Activated T-helper 17 cell treated with anti-CD3 and anti-CD28 coated beads, Interleukin-2, amount 50 U/mL, for 72 hours (primary cell): ENCODE measurements at places on chromosomes 5 and 9. TPM values are rescaled to one million over a fixed set of nuclear protein-coding genes. Genes with fewer than 3 reads are reported as not detected.

HTR4 gene
- total RNA-seq = not detected

- no peak for ATAC-seq
Measured at GRCh38 chr5:125865166-125865815, 557.9 kb upstream of the GRAMD2B start.

DNA sequence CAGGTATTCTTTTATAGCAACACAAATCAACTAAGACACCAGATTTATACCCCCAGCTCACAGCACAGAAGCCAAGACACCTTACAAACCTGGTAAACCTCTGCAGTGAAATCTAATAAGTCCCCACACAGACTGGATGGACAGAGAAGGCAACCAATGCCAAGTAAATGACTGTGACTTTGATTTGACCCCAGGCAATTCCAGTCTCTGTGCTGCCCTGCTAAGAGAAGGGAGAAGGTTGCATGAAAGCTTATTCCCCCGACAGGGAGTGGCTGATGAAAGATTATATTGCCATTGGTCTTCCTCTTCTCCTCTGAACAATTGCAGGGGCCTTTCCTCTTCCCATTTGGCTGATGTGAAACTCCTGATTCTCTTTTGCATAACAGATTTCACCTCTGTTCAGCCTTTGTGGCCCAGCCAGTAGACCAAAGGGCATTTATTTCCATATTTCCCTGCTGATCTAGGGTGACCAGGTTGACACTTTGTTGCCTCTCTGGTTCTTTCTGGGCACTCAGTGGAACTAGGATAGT lies 107.6 kb downstream of the ADRB2 start:
- ATAC-seq = no peak

DNA sequence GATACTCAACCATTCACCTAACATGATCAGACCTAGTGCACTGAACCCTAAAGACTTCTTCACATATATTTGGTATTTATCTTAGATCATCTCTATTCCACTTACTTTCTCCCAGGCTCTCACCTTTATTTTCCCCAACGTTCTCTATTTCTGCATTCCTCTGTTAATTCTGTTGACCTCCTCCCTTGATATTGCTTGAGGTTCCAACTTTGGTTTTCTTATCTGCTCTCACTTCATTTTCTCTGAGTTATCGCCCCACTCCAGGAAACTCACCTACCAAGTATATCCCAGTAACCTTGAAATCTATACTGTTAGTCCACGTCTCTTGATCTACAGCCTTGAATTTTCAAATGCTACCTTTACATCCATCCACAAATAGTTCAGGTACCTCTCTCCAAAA lies 9.2 kb downstream of the NADK2 start:
- ATAC-seq = no peak

PRR7 gene
- 8.2 TPM for total RNA-seq

DNA sequence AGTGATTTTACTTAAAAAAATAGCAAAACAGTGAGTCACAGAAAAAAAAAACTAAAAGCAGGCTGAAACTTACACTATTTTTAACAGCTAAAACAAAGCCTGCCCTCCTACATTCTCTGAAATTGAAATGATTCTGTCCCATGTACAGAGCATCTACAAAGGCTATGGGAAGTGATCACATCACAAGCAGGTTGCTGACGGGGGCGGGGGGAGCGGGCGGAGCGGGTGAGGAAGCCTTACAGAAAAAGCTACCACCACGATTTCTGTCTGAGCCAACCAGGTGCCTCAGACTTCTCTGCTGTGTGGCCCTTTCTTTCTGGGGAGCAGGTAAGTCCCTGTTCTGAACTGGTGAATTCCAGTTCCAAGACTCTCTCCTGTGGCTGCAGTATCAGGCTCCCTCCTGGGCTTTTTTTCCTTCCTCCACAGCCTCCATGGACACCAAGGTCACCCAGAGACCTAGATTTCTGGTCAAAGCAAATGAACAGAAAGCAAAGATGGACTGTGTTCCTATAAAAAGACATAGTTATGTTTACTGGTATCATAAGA lies 104.9 kb downstream of the ANKRD18B start:
- peak; percentile 59 for ATAC-seq

DNA sequence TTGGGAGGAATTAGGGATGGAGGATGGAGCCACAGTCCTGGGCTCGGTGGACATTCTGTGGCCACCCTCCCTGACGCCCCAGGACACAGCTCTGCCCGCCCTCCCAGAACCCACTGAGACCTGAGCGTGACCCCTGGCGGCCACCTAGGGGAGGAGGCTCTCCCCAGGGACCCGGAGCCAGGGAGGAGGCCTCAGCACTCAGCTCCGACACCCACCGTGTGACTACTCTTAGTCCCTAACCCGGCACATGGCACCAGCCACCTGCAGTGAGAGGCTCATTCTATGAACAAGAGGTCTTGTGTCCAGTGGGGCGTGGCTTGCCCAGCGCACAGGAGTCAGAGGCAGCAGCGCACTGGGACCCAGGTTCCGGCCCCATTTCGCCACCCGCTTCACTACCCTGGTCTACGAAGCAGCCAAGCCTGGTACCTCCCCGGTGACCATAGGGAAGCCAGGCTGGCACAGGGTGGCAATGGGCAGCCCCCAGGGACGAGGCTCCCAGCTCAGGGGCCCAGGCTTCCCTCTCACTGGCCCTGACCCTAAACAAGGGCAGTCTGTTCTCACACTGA lies 10.2 kb downstream of the SARDH start:
- ATAC-seq = no peak

- ATAC-seq = no peak
Measured at GRCh38 chr5:523441-524222, 617 bp downstream of the SLC9A3 start.

DNA sequence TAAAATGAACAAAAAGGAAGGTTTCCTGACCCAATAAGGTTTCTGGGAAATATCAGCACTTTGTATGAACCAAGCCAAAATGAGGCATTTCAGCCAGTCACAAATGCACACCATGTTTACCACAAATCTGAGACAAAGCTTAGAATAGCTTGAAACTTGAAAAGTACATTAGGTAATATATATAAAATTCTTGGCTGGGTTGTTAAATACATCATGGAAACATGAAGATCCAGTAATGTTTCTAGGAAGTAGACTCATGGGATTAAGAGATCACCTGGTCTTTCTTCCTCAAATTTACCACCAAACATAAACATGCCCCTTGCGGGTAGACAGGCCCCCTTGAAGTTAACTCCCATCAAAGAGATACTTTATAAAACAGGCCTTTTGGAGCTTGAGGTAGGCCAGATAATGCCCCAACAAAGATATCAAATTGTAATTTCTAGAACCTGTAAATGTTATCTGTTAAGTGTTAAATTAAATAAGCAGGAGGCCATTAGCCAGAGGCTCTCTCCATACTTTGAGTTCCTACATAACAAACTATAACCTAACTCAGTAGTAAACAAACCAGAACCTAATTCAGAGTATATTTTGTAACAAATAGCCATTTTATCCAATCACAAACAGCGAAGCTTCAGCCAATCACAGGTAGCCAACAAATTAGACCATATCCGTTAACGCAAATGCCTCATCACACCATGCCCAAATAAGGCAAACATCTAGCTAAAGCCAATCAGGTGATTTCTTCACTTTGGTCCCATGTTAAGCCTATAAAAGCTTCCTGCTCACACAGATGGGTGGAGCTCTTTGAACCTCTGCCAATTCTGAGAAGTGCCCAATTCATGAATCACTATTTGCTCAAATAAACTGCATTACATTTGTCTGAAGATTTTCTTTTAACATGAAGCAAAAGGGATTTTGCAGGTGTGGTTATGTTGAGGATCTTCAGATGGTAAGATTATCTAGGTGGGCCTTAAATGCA lies 127.9 kb upstream of the TARS1 start:
- no peak for ATAC-seq

CDC37L1 gene
- 9.3 TPM for total RNA-seq
